ENCODE measurements at places on chromosomes 1 and 21.
A peak's percentile ranks its signal among the peaks of the same experiment; 100 is the strongest.

GRCh38 chr1:1779320-1779675 is 1.0 kb upstream of the NADK start:
- DNase-seq: no peak

DNA sequence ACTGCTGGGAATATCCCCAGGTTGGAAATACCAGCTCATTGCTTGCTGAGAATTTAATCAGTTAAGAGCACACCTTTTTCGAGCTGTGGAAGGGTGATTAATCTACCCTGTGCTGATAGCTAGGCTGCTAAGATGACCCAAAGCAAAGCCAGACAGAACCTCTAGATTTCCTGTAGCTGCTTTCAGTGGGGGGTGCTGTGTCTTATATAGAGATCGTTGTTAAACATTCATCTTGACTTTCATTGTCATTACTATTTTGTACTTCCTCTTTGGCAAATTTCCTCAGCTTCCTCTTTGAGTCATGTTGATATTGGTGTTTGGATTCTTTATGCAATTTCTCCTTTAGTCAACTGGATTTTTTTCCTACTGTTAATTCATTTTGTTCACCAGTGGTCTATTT is 155.3 kb downstream of the DISC1 start:
- no peak for DNase-seq

- no peak for DNase-seq
Measured at GRCh38 chr1:44553127-44553758, 121.0 kb downstream of the TMEM53 start.

GRCh38 chr21:45819478-45820170 is 161.9 kb upstream of the COL6A1 start:
- no peak for DNase-seq

DNA sequence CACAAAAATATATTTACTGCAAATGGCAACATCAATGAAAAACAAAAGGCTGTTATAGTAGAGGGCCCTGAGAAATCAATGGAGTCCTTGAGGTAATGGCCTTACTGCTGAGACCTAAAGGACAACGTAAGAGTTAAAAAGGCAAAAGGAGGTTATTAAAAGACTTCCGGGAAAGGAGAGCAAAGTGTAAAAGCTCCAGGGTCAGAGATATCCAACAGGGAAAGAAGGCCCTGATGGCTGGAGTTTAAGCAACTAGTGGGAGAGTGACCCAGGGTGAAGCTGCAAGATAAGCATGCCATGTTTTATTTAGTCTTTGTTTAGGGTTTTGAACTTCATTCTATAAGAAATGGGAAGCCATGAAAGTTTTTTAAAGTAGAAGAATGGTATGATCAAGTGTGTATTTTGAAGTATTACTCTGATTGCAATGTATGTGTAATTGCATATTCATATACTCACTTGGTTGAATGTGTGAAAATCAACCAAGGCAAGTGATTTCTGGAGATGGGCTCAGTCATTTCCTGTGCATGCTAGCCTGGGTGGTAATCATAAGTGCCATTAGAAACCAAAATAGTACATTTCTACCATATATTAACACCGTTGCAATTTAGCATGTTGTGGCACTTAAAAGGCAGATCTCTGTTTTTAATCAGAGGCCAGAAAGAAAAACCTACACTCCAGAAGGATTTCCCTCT is 5.3 kb upstream of the DPYD start:
- no peak for DNase-seq

- no peak for DNase-seq
Measured at GRCh38 chr1:51175278-51175677, 60.8 kb upstream of the RNF11 start.

- no peak for DNase-seq
Measured at GRCh38 chr1:89827330-89827729, 6.5 kb downstream of the LRRC8D start.

GRCh38 chr1:169091480-169091941 is 15.0 kb upstream of the ATP1B1 start:
- no peak for DNase-seq

DNA sequence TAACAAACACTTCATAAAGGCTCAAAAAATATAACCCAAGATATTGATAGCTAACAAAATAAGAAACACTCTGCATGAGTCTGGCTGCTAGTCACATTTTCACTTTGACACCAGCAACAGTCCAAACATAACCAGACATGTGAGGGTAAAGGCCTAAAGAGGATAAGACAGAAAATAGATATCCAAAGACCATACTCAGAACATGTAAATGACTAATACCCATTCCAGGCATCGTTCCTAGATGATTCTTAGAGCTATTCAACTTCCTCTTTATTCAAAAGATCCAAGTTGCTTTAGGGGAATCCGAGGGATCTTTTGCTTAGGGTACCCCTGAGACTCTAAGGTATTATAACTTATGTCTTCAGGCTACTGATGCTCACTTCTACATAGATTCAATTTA is 5.1 kb downstream of the COL24A1 start:
- DNase-seq: no peak

GRCh38 chr1:174875306-174875705 is 124.4 kb upstream of the CACYBP start:
- DNase-seq: peak; percentile 69

GRCh38 chr21:46211786-46212720 is 16.5 kb downstream of the LSS start:
- no peak for DNase-seq

DNA sequence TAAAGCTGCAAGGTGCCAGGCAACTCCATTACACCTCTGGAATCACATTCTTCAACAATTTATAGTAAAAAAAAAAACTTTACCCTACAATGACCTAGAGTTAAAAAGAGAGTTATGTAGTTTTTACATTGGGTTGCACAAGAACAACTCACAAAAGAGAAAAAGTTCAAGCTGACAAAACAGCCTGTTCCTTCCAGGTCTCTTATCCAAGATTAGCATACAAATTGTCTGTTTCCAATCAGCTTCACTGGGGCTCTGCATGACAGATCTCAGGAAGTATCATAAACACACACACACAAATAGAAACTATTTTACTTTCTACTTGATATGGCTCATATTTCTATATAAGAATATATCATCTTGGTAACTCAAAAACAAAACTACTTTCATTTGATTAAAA is 154.6 kb downstream of the PCNX2 start:
- DNase-seq: no peak

GRCh38 chr1:31934706-31935629 is 3.2 kb downstream of the PTP4A2 start:
- DNase-seq: no peak

GRCh38 chr1:231983588-231984193 is 357.1 kb downstream of the DISC1 start:
- DNase-seq: no peak

DNA sequence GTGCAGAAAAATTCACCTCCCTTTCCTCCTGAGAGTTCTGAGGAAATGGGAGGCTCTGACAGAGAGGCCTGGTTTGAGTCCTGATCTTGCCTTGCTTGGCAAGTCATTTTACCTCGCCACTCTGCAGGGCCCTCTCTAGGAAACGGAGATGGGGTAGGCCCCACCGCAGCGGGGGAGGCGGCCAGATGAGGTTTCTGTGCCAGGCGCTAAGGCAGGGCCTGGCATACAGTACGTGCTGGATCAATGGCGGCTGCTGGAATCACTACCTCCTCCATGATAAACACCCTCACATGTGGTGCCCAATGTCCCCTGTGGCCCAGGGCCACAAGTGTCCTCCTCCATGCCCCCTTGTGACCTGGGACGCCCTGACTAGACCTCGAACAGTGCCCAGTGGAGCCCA is 499 bp upstream of the PLEKHG5 start:
- no peak for DNase-seq

GRCh38 chr1:199448646-199449045 is 578.9 kb upstream of the NR5A2 start:
- no peak for DNase-seq
